CD4-positive, alpha-beta T cell (primary cell): ENCODE measurements at places on chromosomes 4 and X.

DNA sequence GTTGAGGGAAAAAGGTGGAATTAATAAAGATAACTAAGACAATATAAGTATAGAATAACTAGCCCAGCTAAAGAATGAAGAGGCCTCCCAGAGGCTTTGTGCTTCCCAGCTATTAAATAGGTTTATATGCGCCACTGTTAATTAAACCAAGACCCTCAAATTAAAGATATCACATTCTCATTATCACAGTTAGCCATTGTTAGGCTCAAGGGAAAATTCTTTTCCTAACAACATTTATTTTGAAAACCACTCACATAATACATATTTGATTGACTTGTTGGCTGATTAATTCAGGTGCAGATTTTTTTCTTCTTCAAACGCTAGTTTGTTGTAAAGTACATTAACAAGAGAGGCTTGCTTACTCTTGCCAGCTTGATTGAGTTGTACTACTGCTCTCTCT lies 216.8 kb upstream of the TRAM1L1 start:
- no peak for DNase-seq

GRCh38 chr4:172787111-172787510 lies 381.5 kb upstream of the GALNT7 start:
- DNase-seq, result no peak

GRCh38 chr4:160143574-160143973 lies 1040.7 kb downstream of the RAPGEF2 start:
- DNase-seq, result no peak

DNA sequence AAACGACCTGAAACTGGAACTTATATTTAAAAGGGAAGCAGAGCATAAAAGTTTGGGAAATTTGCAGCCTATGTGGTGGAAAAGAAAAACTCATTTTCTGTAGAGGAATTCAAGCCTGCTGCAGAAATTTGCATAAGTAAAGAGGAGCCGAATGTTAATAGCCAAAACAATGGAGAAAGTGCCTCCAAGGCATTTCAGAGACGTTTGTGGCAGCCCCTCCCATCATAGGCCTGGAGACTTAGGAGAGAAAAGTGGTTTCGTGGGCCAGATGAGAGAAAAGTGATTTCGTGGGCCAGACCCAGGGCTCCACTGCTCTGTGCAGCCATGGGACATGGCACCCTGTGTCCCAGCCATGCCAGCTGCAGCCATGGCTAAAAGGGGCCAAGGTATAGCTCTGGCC lies 361.9 kb downstream of the PCDH19 start:
- DNase-seq, result no peak

GRCh38 chrX:12245650-12246645 lies 107.7 kb downstream of the FRMPD4 start:
- no peak for DNase-seq

GRCh38 chrX:108138814-108139702 lies 47.5 kb downstream of the ATG4A start:
- no peak for DNase-seq

GRCh38 chrX:63918611-63919010 lies 133.6 kb upstream of the ARHGEF9 start:
- no peak for DNase-seq

DNA sequence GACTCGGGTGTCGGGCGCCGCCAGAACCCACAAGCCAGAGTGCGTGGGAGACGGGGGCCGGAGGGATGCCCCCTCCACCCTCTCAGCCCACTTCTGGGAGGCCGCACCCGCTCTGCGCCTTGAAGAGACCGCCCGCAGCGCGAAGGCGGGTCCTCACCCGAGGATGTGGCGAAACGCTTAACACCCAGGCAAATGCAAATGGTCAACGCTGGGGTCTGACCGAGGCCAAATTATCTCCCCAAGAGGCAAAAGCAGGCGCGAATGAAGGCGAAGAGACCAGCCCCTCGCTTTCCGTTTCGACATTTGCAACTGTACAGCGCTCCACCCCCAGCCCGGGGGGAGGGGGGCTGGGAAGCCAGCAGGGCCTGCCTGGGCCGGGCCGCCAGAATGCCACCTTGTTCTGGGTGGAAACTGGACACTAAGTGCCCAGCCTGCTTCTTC lies 137.7 kb upstream of the ZIC3 start:
- no peak for DNase-seq

GRCh38 chr4:23001478-23001877 lies 308.7 kb downstream of the GBA3 start:
- DNase-seq, result no peak

- no peak for DNase-seq
Observed at GRCh38 chrX:40550066-40550465, 30.7 kb upstream of the ATP6AP2 start.

GRCh38 chrX:23764188-23764984 lies 18.6 kb upstream of the SAT1 start:
- DNase-seq, result no peak

DNA sequence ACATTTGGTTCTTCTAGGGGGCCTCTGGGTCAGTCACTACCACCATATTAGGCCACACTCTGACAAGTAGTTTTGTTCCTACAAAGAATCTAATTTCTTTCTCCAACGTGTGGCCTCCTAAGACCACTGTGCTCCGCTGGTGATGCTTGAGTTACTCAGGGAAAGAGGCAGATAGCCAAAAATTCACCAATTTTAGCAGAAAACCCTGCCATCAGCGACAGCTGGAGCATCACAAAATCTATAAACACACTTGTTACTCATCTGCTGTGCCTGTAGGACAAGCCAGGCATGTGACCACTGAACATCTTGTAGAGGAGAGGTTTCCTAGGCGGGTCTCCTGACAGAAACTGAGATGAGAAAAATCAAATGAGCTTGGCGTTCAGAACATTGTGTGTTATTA lies 105.4 kb downstream of the SYNPO2 start:
- DNase-seq, result no peak

GRCh38 chrX:2962381-2962780 lies 33.2 kb upstream of the ARSD start:
- DNase-seq, result no peak

DNA sequence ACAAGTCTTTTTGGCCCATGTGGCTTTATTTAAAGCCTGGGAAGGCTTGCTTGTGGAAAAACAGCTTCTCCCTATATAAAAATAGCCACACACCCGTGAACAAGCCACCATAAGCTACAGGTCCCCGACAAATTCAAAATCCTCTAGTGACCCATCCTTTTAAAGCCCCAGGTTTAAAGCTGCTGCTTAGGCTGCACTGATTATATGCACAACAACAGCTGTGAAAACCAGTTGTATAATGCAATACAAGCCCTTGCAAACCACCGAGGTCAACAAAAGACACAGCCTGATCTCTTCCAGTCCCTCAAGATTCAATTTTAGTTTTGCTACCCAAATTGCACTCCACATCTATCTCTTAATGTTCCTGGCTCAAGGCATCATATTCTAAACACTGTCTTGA lies 186.0 kb upstream of the WDFY3 start:
- no peak for DNase-seq

GRCh38 chr4:8200302-8200975 lies 1.3 kb downstream of the SH3TC1 start:
- DNase-seq, result no peak

DNA sequence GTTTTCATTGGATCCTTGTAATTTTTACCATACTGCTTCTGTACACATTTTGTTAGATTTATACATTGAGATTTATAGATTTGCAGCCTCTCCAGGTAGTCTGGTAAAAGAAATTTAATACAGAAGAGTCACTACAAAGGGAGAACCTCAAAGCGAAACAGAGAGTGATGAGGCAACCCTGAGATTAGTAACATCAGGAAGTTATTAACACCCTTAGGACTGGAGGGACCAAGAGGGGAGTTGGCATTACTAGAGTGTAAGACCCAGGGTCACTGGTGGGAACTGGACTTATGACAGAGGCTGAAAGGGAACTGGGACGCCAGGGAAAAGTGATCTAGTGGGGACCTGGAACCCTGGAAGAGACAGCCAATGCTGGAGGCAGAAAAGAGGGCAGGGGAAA lies 20.6 kb upstream of the MAML3 start:
- DNase-seq, result no peak

GRCh38 chrX:82412858-82413257 lies 1095.2 kb upstream of the POU3F4 start:
- DNase-seq, result no peak

- no peak for DNase-seq
Observed at GRCh38 chrX:129754056-129755024, 15.6 kb downstream of the XPNPEP2 start.

DNA sequence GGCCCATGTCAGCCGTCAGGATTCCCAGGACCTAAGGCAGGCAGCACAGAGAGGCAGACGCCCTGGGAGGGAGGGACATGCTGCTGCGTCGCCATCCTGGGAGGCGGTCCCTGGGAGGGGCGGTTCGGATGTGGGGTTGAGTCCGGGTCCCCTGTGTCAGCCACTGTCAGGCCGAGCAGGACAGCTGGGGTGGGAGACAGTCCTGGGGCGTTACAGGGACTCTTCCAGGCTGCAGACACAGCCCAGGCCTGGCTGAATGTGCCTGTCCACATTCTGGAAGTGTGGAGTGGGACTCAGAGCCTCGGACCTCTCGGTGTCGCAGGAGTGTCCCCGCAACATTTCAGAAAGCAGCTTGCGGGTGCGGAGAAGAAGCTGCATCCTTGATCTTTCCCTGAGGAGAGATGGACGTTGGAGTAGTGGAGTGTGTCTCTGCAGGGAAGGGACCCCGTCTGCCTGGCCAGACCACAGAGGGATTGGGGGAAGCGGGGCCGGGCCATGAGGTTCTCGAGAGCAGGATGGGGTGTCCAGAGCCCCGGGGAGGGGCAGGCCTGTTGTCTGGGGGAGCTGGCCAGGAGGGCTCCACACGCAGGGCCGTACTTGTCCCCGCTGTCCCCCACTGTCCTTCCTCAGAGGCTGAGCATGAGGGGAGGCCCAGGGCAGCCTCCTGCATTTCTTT lies 6.1 kb downstream of the AKAP17A start:
- DNase-seq, result no peak

GRCh38 chr4:58766763-58767162 lies 1656.6 kb upstream of the IGFBP7 start:
- DNase-seq, result no peak

DNA sequence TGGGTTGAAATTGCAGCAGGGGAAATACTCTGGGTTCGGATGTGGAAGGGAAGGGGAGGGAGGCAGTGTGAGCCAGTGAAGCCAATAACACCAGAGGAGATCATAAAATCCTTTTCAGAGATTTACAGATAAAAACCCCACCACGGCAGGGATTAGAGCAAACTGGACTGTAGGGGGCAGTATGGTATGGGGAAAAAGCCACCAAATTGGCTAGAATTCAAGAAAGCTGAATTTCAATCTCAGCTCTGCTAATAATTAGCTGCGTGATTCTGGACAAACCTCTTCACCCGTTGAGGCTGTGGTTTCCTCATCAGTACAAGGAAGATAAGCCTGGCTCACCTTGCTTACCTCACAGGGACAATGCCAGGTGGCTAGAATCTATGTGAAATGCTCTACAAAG lies 108.1 kb downstream of the ATG4A start:
- no peak for DNase-seq

GRCh38 chr4:189305500-189305899 lies 635.2 kb upstream of the FRG1 start:
- DNase-seq, result no peak

DNA sequence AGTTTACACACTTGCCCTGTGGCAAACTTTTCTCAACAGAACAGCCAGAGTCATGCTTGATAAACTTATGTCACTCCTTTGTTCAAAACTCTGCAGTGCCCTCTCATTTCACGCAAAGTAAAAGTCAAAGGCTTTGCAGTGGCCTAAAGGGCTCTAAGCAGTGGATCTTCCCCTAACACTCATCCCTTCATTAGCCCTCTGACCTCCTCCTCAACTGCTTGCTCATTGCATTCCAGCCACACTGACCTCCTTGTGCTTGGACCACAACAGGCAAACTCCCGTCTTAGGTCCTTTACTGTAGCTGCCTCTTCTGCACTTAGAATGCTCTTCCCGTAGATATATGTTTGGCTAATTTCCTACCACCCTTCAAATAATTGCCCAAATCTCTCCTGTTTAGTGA lies 5.6 kb downstream of the PRDM5 start:
- no peak for DNase-seq

DNA sequence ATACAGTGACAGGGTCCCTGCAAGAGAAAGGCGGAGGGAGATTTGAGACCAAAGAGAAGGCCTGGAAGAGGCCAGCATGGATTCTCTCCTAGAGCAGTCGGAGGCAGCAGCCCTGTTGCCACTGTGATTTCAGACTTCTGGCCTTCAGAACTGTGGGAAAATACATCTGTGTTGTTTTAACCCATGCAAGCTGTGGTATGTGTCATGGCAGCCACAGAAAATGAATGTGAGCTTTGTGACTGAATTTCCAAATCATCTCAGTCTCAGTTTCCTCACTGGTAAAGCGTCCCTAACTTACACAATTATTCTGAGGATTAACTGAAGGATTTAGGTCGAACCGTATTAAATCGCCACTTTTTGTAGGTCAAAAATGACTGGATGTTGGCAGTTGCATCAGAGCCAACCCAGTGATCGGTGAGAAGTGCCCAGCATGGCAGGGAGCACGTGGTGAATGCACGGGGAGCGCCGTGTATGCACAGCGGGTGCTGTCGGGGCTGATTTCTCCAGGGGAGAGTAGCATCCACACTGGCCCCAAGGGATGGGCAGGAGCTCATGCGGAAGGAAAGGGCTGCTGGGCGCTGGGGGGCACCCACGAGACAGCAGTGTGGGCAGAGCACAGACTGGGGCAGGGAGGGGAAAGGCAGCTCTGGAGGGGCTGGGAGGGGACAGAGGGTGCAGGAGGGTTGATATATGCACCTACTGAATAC lies 23.8 kb upstream of the NSG1 start:
- DNase-seq, result no peak

GRCh38 chrX:72165551-72165950 lies 16.0 kb upstream of the PIN4 start:
- no peak for DNase-seq

GRCh38 chrX:21926116-21926515 lies 14.4 kb upstream of the SMS start:
- no peak for DNase-seq
